ENCODE measurements at places on chromosomes 12 and 14.
A peak's percentile ranks its signal among the peaks of the same experiment; 100 is the strongest.

- DNase-seq, result no peak
These were observed 84.3 kb upstream of the DIO3 start for GRCh38 chr14:101476916-101477553.

- DNase-seq, result no peak
These were observed 26.9 kb upstream of the MYBPC1 start for GRCh38 chr12:101567918-101568317.

DNA sequence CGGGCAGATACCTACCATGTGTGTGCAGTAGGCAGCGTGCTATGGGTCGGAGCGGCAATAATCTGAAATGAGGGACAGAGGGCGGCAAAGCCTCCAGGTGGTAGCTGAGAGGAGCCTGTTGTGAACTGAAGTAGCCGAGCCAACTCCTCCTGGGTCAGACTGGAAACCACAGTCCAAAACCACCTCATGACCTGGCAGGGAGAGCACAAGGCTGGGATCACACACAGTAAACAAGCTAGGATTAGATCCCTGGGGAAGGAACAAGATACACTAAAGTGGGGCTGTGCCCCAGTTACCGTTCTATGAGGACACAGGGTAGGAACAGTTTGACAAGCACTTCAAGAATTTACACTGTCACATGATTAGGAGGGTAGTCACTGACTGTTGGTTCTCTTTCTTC lies 49.0 kb downstream of the AREL1 start:
- DNase-seq, result no peak

DNA sequence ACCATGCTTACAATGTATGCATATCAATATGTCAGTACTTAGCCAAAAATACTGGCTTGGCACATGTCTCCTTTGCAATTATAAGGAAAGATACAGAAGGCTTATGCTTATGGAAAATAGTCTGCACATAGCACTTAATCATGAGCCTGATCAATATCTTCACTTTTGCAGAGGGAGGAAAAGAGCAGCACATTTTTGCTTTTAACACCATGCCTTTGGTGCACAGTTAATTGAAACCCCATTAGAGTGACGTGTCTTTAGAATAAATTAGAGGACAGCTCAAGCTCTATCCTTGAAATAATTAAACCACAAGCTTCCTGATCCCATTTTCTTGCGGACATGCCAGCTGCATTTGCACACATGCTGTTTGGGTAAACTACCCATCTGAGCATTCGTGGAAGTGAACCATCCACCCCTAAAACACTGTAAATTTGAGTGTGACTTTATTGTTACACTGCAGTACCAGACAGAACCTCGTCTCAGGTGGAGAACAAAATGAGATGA lies 839.9 kb upstream of the MGAT4C start:
- DNase-seq, result no peak

DNA sequence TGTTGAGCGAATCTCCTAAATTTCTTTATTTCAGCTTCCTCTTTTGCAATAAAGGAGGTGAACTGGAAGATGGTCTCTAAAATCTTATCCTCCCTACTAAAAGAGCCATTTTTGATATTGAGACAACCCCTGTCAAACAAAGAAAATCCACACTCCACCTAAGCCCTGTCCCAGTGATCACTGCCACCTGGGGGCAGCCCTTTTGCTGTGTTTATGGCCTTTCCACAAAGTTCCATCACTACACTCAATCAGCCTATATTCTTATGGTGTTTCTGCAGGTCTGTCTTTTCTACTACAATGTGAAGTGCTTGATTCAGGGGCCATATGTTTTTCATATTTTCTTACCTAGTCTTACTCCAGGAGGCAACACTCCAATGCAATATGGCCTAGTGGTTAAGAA lies 163.7 kb downstream of the BMP4 start:
- no peak for DNase-seq

DNA sequence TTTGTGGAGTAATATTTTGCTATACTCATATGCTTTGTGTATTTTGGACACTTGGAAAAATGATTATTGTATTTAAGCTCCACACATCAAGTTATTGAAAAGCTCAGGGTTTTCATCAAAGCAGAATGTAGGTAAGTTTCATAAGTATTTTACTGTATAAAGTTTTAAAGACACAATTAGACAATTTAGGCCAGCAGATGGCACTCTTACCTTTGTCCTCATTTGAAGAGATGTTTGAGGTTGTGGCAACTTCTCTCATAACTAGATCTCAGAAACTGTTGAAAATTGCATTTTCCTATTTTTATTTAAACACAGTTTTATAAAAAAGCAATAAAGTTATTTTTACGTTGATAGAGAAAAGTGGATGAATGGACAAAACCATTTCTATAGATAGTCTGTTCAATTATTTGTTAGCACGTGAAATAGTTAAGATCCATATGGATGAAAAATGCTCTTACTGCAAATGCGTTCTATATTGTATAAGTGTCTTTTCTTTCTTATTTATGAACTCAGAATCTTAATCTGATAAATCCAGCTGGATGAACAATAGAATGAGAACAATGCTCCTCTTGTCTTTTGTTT lies 300.0 kb downstream of the AEBP2 start:
- DNase-seq, result peak; percentile 53

GRCh38 chr12:65189028-65189718 lies 19.8 kb downstream of the LEMD3 start:
- no peak for DNase-seq

GRCh38 chr12:15613981-15614380 lies 175.2 kb downstream of the EPS8 start:
- DNase-seq, result no peak

- DNase-seq, result no peak
These were observed 46.0 kb upstream of the EVL start for GRCh38 chr14:100019156-100019744.

GRCh38 chr14:76205708-76206107 lies 54.0 kb downstream of the GPATCH2L start:
- no peak for DNase-seq

GRCh38 chr12:112325622-112326207 lies 56.5 kb downstream of the HECTD4 start:
- no peak for DNase-seq

DNA sequence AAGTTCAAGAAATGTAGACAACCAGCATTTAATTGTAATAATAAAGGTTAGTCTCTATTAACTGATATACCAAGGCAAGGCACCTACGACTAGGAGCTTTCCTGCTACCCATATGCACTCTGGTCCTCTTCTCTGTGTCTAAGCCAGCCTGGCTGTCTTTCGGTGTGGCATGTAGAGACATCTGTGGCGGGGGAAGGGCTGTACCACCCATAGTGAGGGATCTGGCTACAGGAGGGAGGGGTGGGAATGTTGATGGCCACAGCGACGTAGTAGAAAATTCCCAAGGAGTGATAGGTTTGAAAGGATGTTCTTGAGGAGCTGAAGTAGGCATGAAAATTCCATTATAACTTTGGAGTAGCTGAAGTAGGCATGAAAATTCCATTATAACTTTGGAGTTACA lies 344.2 kb downstream of the ATP23 start:
- no peak for DNase-seq

- no peak for DNase-seq
These were observed 80.2 kb upstream of the KRR1 start for GRCh38 chr12:75591628-75592027.

- no peak for DNase-seq
These were observed 128.2 kb downstream of the TMEM117 start for GRCh38 chr12:43964033-43964432.

- DNase-seq, result no peak
These were observed 89.8 kb downstream of the ACSS3 start for GRCh38 chr12:81167694-81168093.

- DNase-seq, result no peak
These were observed 342.2 kb downstream of the ATP23 start for GRCh38 chr12:58283553-58283952.

DNA sequence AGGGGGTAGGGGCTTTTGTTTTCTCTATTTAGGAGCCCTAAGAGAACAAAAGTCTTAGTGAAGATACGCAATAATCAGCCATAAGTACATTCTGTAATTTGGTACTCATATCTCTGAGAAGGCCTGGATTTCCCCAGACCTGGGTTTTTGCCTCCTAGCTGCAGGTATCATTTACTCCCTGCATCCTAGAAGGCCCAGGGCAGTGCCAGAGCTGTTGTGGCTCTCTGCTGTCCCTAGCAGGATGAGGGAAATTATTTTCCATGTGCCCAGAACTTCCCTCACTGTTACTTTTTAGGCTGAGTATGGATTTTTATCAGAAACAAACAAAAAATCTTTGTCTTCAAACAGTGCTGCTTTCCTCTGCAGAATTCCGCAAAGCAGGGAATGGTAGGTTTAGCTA lies 192.5 kb upstream of the SYT1 start:
- DNase-seq, result no peak

DNA sequence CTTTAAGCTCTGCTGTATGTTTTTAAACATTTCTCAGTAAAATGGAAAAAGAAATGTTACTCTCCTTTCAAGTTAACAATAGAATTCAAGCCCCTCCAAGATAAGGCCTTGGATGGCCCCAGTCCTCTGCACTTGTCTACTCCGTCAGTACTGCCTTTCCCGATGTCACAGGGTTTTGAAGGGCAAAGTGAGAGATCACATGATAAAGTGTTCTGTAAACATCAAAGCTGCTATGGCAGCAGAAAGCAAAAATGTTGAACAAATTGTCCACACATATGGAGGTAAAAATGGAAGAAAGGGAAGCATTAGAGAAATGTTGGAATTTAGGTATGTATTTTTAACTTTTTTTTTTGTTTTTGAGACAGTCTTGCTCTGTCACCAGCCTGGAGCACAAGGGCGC lies 33.5 kb upstream of the CDK2AP1 start:
- no peak for DNase-seq

- DNase-seq, result no peak
These were observed 33.9 kb downstream of the FBXO33 start for GRCh38 chr14:39398382-39398781.

GRCh38 chr14:66268802-66269334 lies 217.3 kb upstream of the CCDC196 start:
- DNase-seq, result no peak

DNA sequence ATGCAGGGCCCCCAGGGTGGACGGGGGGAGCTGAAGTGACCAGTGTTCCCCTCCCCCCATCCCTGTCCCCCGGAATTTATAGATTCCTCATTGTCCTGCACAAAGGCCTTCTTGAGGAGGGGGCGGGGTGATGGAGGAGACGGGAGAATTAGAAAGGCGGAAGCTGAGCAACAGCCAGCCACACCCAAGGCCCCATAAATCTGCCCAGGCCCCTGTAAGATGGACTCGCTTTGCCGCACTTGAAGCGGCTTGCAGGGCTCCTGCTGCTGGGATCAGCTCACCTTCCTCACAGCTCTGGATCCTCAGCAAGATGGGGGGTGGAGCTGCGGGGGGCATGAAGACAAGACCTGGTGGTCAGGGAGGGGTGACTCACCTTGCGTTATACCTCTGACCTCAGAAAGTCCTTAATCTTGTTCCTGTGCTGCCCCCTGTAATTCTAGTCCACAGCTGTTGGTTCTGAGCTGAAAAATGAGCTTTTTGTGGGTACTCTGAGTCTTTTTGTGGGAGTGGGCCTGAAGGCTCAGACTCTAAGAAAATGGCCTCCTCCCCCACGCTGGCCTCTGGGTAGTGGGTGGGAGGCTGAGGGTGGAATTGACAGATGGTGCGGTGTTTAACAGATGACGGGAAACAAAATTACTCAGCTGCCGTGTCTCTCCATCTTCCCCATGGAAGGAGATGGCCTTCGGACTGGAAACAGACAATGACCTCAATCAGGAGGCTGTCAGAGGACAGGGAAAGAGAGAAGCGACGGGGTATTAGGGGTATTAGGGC lies 15.8 kb upstream of the ANKRD33 start:
- no peak for DNase-seq

- DNase-seq, result no peak
These were observed 65.8 kb downstream of the MNAT1 start for GRCh38 chr14:60800409-60800808.

- DNase-seq, result no peak
These were observed 16.2 kb downstream of the VPS33A start for GRCh38 chr12:122250047-122250446.

GRCh38 chr12:20445687-20446086 lies 77.3 kb downstream of the PDE3A start:
- DNase-seq, result no peak

GRCh38 chr12:94229902-94230301 lies 81.5 kb downstream of the PLXNC1 start:
- DNase-seq, result no peak

GRCh38 chr12:60075091-60075490 lies 479.3 kb downstream of the SLC16A7 start:
- no peak for DNase-seq

DNA sequence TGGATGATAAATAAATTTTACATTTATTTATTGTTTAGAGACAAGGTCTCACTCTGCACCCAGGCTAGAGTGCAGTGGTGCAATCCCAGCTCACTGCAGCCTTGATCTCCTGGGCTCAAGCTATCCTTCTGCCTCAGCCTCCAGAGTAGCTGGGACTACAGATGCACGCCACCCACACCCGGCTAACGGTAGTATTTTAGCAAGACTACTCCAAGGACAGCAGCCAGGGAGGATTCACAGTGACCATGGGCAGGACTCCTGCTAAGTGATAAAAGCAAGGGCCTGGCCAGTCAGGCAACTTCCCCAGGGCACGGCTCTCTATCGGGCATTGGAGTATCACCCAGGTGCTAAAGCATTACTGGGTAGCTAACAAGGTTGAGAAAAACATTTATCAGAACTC lies 55.4 kb downstream of the ARL6IP4 start:
- DNase-seq, result no peak

DNA sequence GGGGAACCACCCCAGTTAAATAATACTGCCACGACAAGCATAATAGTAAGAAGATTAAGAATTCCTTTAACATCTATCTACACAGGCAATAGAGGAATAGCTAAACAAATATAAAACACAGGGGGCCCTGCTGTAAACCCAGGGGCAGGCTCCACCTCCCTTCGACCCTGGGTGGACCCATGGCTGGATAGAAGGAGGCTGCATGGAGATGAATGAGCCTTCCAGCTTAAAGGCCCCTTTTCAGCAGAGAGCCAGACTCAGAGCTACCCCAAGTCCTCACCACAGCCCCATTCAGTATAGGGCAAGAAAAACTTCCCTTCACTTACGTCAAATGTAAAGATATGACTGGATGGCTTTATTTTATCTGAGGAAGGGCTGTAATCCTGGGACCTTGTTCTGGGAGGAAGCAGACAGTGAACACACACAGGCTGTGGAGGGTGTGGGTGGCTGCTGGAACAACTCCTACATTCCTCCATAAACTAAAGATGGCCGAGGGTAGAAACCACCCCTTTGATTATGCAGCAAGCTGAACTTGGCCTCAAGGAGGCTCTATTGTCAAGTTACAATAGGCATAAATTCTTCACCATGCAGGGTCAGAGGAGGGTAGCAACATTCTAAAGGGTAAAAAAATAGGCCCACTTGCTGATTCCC lies 30.4 kb downstream of the NUAK1 start:
- no peak for DNase-seq

DNA sequence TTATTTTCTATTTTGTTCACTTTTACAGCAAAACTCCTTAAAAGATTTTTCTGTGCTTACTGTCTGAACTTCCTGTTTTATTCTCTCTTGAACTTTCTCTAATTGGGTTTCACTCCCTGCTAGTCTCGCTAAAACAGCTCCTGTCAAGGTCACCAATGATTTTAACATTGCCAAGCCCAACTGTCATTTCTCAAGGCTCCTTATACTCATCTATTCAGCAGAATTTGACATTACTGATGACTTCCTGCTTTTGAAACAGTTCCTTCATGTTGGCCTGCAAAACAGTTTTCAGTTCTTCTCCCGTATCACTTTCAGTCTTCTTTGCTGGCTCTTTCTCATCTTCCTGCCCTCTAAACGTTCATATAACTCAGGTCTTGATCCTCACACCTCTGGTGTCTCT lies 268.5 kb upstream of the USP15 start:
- DNase-seq, result no peak

GRCh38 chr12:131084341-131085011 lies 130.8 kb downstream of the ADGRD1 start:
- no peak for DNase-seq

- no peak for DNase-seq
These were observed 45.0 kb upstream of the FZD10 start for GRCh38 chr12:130117233-130117632.

All from CD4-positive, alpha-beta T cell treated with Interleukin-21 for 1 hour (primary cell).